ENCODE measurements at places on chromosomes 16 and 17. TPM values are rescaled to one million over a fixed set of nuclear protein-coding genes. Genes with fewer than 3 reads are reported as not detected.

DNA sequence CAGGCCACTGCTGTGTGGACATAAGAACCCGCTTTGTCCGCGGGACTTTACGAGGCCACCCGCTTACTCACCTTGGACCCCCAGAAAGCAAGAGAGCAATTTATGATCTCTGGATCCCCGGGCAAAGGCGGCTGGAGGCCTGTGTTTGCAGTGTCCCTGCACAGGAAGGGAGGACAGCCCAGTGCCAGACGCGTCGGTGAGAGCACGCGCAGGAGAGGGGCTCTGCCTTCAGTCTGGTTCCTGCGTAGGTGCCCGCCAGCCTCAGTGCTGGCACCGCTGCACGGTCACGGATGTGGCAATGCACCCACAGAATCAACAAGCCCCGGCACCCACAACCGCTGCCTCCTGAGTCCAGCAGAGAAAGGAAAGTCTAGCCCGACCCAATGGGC is 248.4 kb downstream of the C16orf95 start:
- no peak overlapping the region for H3K4me3 ChIP-seq
- no peaks in the 10 kb centered on the region for H3K36me3 ChIP-seq
- DNase-seq, result no peak
- no peaks in the 10 kb centered on the region for H3K4me1 ChIP-seq
- H3K27me3 ChIP-seq, result peaks cover 9% of the 10 kb centered on the region
- H3K27ac ChIP-seq, result no peak overlapping the region

DNA sequence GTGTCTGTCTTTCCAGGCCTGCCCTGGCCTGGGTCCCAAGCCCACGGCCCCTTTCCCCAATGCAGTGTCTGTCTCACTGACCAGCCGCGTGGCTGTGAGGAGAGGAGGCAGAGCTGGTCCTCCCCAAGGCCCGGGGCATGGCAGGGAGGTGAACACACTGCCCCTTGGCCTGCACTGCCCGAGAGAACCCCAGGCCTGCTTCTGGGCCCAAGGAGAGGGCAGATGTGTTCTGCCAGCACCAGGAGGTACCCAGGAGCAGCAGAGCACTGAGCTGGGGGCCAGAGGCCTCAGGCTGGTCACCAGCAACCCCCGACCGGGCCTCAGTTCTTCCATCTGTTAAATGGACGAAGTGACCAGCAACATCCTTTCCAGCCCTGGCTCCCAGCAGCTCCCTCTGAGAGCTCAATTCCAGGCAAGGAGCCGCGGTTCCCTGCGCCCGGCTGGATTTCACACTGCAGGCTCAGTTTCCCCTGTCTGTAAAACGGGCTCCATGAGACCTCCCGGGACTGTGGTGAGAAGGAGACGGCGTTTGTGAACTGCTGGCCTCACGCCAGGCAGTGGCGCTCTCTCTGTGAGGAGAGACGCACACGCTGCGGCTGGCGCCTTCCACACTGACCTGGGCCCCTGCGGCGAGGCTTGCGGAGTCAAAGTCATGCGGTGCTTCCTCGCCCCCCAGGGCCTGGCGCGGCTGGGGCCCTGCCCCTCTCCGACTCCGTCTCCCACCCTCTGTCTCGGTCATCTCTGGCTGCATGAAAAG is 8.1 kb upstream of the ZFPM1 start:
- no peak overlapping the region for H3K27ac ChIP-seq
- H3K36me3 ChIP-seq, result no peaks in the 10 kb centered on the region
- DNase-seq, result no peak
- H3K4me1 ChIP-seq, result peaks cover 4% of the 10 kb centered on the region
- peaks cover 2% of the 10 kb centered on the region for H3K27me3 ChIP-seq
- H3K4me3 ChIP-seq, result no peak overlapping the region

DNA sequence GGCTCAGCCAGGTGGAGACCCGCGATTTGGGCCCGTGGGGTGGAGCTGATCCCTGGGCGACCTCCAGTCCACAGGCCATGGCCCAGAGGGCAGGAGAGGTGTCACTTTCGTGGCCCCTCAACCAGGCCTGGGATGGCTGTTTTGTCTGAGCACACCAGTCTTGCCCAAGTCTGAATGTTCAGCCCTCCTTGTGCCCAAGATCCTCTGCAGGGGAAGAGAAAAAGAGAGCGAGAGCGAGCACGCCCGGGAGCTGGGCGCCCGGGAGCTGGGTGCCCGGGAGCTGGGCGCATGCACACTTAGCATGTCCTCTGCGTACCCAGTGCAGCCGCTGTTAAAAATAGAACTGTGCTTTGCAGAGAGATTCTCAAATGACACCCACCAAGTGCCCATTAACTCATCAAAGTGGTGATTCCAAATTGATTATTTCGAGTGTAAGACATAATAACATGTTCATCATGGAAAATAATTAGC is 403.3 kb upstream of the TNRC6C start:
- DNase-seq, result no peak
- H3K4me3 ChIP-seq, result no peak overlapping the region
- H3K27ac ChIP-seq, result no peak overlapping the region
- no peaks in the 10 kb centered on the region for H3K4me1 ChIP-seq
- peaks cover 1% of the 10 kb centered on the region for H3K27me3 ChIP-seq

Gene DNAH17
- not detected for polyA plus RNA-seq

Gene PMFBP1
- not detected for polyA plus RNA-seq

Gene HBM
- not detected for polyA plus RNA-seq
